ENCODE measurements at places on chromosomes 5 and 9.

GRCh38 chr9:127025042-127025441 is 97.4 kb downstream of the ANGPTL2 start:
- DNase-seq: no peak

GRCh38 chr9:114366334-114367128 is 21.3 kb downstream of the AKNA start:
- no peak for DNase-seq

DNA sequence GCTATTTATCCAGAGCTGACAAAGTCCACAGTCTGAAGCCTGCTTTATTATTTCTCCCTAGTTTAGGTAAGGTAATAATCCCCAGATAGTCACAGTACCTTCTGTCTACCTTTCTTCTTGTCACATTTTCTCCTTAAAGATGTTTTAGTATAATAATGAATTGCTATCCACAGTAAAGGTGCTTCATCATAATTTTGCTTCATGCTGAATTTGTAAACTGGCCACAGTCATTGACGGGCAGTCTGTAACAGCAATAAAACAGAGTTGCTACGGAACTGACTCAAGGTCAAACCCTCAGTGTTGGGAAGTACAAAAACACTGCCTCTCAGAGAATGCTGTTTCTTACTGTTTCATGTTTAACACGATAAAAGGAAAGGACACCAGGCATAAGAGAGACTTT is 195.7 kb downstream of the ZNF608 start:
- no peak for DNase-seq

- no peak for DNase-seq
Observed at GRCh38 chr5:159050316-159051143, 49.2 kb downstream of the EBF1 start.

GRCh38 chr5:148998174-148998797 is 64.6 kb downstream of the SH3TC2 start:
- DNase-seq: no peak

- no peak for DNase-seq
Observed at GRCh38 chr9:95115104-95115503, 202.4 kb downstream of the FANCC start.

- DNase-seq: no peak
Observed at GRCh38 chr9:70406434-70406862, 8.0 kb downstream of the KLF9 start.

DNA sequence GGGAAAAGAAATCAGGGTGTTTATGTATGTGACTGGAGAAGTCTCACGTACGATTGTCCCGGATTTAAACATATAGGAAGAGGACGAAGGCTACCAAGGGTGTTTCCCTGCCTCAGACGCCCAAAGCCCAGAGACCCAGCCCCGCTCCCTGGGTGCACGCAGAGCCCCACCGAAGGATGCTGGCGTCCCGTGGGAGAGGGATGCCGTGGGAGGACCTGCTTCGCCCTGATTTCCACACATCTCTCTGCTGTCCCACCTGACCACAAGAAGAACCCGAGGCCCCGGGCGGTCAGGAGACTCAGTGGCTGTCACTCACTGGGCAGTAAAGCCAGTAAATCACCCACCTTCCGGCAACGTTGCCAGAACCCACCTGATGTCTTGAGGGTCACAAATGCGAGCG is 211.8 kb upstream of the TBCA start:
- DNase-seq: no peak

GRCh38 chr5:113070901-113071300 is 94.3 kb downstream of the DCP2 start:
- no peak for DNase-seq
